ENCODE measurements at places on chromosomes 5 and 9.

DNA sequence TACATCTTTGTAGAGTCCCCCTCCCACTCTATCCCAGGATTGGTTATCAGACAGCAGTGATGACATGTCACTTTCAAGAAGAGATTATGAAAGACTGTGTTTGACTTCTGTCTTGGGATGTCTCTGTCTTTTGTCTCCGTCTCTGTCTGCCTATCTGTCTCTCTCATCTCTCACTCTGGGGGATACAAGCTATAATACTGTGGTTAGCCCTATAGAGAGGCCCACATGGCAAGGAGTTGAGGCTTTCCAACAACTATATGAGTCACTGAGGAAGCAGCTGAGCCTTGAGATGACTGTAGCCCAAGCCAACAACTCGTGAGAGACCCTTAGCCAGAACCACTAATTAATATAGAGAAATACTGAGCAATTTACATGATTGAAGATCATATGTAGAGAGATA is 284.8 kb downstream of the PDE4D start:
- DNase-seq = no peak

GRCh38 chr5:176769911-176770310 is 40.4 kb upstream of the UNC5A start:
- DNase-seq = no peak

- DNase-seq = no peak
Observed at GRCh38 chr9:30012622-30013021, 2371.8 kb upstream of the ACO1 start.

- DNase-seq = no peak
Observed at GRCh38 chr9:95813923-95814322, 61.6 kb upstream of the ERCC6L2 start.

- DNase-seq = no peak
Observed at GRCh38 chr5:3149899-3150298, 398.4 kb upstream of the IRX2 start.

DNA sequence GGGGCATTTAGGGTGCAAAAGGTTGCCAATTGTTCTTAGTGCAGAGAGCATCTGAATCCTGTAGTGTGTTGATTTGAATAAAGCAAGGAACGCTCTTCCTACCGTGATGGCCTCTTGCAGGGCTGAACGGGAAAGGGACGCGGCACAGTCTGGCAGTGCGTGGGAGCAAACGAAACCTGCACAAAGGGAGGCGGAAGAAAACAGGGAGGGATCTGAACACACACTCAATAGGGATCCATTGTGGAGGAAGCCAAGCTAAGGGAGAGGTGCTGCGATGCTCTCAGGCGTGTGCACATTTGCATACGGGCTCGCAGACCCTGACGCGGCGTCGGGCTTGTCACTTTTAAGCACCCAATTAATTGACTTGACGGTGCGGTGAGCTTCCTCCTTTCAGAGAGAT is 414.0 kb upstream of the IRX1 start:
- DNase-seq = no peak

- no peak for DNase-seq
Observed at GRCh38 chr9:116490321-116490720, 196.8 kb upstream of the TRIM32 start.

DNA sequence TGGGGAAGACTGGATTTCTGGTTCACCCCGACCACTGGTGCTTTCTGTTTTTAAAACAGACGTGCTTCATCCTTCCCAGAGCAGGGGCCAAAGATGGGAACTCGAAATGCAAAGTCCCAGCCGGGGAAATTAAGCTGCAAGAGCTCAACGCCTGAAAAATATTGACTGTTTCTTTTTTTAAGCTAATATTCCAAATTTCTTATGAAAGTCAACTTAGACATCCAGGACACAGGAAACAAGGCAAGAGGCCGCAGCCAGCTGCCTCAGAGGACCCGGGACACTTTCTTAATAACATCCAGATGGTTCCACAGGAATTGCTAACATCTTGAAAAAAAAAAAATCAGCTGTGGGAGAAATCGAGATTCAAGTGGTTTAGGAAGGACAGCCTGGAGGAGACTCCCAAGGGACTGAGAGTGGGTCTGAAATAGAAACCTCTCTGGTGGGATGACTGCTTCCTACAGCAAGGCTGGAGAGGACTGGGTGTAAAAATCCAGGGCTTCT is 144.9 kb downstream of the FGF1 start:
- DNase-seq = no peak

DNA sequence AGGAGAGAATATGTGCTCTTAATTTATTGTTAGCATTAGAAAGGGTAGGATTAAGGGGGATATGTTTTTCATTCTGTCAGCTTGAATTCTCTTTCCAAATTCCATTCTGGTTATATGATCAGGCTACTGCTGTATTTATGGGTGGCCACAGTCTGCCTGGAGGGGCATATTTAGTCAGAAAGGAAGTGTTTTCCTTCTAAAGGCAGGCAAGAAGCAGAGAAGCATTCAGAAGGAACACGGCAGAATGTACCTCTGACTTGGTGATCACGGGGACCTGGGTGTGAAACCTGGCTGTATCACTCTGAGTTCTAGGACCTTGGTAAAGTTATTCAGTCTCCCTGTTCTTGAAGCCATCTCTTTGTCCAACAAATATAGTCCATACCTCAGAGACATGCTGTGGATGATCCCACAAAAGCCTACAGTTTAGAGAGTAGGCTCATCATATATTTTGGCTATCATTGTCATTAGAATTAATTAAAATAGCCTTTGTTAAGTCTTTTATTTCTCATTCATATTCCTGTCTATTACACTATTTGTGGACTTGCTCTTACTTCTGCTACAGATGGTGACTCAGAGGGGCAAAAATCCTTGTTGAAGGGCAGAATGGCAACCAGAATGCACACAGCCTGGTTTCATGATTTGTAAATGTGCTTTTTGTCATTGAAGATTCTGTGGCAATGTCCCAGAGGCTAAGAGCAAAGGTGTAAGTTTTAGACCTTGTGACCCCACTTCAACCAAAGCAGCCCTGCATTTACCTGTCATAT is 2.7 kb downstream of the TNC start:
- DNase-seq = no peak

- no peak for DNase-seq
Observed at GRCh38 chr5:78803941-78804340, 155.4 kb upstream of the LHFPL2 start.

DNA sequence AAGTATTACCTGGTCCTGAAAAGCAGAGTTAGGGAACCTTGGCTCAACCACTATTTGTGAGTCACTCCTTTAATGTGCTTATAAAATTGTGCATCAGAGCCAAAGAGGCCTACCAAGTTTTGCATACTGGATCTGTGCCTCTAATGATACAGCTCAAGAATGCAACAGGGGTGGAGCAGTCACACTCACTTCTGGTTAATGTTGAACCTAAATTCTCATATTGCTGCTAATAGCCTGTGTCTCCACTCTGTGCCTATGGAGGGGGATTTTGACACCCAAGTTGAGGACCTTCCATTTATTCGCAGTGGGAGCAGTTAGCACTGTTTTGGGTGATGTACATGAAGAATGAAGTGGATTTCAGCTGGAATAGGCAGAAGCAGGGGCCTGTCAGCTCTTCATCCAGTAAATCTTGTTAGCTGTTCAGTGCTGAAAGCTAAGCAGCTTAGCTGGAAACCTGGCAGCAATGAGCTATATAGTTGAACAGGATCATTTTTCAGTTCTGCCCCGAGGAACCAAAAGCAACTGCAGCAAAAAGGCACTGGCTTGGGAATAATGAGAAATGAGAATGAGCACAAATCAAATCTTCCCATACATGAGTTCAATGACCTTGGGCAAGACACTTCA is 9.7 kb downstream of the SH3TC2 start:
- no peak for DNase-seq

DNA sequence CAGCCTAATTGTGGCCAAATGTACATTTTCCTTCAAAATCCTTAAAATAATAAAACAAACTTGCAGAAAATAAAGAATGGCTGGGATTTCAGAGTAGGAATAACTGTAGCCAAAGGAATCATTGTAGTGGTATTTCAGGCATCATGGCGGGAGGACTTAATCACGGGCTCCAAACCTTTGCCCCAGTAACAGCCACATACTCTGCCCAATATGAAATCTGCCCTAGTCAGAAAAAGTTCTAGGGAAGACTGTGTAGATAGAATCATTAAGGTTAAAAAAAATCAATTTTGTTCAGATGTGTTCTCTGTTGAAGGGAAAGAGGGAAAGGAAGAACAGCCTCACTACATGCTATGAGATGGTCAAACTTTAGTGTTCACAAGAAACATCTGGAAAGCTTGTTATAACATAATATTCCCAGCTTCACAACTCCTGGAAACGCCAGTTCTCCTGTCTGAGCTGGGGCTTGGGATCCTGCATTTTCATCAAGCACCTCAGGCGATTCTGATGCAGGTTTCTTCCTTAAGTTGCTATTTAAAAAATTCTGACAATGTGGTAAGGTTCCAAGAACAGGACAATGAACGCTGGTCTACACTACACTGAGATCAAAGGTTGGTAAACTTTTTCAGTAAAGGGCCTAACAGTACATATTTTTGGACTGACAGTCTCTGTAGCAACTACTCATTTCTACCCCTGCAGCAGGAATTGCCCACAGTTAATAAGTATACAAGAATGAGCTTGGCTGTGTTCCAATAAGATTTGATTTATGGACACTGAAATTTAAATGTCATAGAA is 87.9 kb downstream of the CEMIP2 start:
- no peak for DNase-seq

- peak; percentile 12 for DNase-seq
Observed at GRCh38 chr5:100270023-100270771, 265.0 kb upstream of the FAM174A start.

GRCh38 chr5:36787365-36788093 is 89.0 kb upstream of the NIPBL start:
- DNase-seq = no peak

DNA sequence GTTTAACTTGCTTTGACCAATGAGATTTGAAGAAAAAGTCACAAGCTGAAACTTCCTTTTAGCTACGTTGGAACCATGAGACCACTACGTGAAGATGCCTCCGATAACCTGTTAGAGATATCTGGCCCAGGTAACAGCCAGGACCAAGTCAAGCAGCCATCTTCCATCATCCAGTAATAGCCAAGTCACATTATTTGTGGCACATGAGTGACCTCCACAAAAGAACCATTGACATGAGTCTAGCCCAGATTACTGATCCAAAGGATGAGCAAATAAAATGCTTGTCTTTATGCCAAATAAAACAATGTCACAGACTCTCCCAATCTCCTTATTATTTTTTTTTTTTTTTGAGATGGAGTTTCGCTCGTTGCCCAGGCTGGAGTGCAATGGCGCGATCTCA is 1.6 kb downstream of the DEPDC1B start:
- DNase-seq = no peak

DNA sequence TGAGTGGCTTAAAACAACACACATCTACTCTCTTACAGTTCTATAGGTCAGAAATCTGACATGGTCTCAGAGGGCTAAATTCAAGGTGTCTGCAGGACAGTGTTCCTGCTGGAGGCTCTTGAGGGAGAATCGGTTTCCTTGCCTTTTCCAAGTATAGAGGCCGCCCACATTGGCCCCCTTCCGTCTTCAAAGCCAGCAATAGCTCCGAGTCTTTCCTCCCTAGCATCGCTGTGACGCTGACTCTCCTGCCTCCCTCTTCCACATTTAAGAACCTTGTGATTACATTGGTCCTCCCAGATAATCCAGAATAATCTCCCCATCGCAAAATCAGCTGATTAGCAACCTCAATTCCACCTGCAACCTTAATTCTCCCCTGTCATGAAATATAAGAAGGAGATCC is 81.3 kb upstream of the IER5L start:
- DNase-seq = no peak

- DNase-seq = no peak
Observed at GRCh38 chr5:108084105-108084504, 297.8 kb downstream of the FBXL17 start.

- DNase-seq = no peak
Observed at GRCh38 chr5:117095346-117096332, 521.0 kb upstream of the SEMA6A start.

DNA sequence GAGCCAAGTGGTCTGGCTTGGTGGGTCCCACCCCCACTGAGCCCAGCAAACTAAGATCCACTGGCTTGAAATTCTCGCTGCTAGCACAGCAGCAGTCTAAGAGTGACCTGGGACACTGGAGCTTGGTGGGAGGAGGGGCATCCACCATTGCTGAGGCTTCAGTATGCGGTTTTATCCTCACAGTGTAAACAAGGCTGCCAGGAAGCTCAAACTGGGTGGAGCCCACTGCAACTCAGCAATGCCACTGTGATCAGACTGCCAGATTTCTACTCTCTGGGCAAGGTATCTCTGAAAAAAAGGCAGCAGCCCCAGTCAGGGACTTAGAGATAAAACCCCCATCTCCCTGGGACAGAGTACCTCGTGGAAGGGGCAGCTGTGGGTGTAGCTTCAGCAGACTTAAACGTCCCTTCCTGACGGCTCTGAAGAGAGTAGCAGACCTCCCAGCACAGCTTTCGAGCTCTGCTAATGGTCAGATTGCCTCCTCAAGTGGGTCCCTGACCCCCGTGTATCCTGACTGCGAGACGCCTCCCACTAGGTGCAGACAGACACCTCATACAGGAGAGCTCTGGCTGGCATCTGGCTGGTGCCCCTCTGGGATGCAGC is 18.2 kb upstream of the STK32A start:
- DNase-seq = no peak

- DNase-seq = no peak
Observed at GRCh38 chr5:35373249-35373648, 143.0 kb upstream of the PRLR start.

GRCh38 chr5:52892242-52892878 is 96.8 kb upstream of the ITGA2 start:
- DNase-seq = no peak

GRCh38 chr5:14415698-14416074 is 165.9 kb upstream of the OTULINL start:
- DNase-seq = no peak

Measured in right renal pelvis (tissue), 4 donors.